ENCODE measurements at places on chromosomes 12 and 14. TPM values are rescaled to one million over a fixed set of nuclear protein-coding genes. Genes with fewer than 3 reads are reported as not detected.
A peak's percentile ranks its signal among the peaks of the same experiment; 100 is the strongest.

GRCh38 chr12:89307474-89308253 is 44.6 kb downstream of the DUSP6 start:
- no peak for DNase-seq

DNA sequence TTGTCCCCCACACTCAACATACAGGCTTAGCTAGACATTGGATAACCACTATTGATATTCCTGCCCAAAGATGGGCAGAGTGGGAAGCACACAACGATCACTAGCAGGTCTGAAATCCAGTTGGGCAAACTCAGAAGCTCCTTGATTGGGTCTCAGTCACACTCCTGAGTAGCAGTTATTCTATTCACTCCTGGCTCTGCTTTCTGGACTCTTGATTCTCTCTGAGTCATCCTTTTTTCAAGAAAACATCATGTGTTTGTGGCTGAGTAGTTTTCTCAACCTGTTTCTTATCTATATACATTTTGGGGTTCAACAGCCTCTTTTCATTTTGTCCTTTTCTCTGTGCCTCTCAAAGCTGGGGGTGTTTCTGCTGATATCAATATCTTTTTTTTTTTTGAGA is 46.0 kb upstream of the MANSC4 start:
- DNase-seq = no peak

- no peak for DNase-seq
Measured at GRCh38 chr14:77311217-77311616, 9.5 kb downstream of the POMT2 start.

DNA sequence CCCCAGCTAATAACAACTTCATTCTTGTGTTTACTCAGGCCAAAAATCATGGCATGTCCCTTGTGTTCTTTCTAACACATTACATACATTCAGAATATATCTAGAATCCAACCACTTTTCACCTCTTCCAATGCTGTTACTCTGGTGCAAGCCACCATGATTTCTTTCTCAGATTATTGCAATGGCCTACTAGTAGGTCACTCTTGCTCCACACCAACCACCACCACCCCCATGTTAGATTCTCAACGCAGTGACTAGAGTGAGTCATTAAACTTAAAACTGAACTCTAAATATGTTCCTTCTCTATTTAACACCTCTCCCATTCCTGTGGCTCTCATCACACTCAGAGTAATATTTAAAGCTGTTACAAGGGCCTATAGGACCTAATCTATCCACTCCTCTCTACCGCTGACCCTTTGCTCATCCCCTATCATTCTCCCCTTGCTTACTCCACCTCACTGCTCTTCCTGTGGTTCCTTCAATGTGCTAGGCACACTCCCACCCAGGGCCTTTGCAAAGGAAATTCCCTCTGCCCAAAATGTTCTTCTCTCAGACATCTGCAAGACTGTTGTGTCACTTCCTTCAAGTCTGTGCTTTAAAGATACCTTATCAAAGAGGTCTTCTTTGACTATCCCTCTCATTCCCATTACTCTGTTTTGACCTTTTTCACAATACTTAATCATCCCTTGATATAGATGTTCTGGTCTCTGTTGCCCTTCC is 6.6 kb downstream of the RTN1 start:
- DNase-seq = no peak

DNA sequence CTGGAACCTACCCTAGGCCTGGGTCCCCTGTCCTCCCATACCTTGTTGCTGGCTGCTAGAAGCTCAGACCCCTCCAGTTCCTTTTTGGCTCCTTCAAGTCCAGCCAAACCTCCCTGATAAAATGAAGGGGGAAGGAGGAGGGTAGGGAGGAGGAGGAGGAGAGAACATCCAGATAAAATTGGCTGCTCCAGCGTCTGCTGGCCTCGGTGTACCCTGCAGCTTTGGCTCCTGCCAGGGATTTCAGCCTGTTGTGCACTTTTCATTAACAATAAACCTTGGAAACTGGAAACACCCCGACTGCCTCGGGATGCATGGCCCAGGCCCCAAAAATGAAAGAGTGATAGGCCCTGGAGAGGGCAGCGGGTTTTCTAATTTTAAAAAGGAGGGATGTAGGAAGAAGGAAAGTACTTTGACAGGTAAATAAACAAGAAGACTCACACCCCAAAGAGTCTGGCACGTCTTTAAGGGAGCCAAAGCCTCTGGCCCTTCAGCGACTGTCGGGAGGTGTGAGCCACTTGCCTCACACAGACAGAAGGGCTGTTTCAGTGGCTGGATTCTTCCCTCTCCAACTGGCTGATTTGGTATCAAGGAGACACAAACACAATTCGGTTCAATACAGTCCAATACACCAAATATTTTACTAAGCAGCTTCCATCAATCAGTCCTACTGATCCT is 49.8 kb downstream of the NUAK1 start:
- DNase-seq = no peak

OASL gene
- 10.8 TPM for total RNA-seq

DNA sequence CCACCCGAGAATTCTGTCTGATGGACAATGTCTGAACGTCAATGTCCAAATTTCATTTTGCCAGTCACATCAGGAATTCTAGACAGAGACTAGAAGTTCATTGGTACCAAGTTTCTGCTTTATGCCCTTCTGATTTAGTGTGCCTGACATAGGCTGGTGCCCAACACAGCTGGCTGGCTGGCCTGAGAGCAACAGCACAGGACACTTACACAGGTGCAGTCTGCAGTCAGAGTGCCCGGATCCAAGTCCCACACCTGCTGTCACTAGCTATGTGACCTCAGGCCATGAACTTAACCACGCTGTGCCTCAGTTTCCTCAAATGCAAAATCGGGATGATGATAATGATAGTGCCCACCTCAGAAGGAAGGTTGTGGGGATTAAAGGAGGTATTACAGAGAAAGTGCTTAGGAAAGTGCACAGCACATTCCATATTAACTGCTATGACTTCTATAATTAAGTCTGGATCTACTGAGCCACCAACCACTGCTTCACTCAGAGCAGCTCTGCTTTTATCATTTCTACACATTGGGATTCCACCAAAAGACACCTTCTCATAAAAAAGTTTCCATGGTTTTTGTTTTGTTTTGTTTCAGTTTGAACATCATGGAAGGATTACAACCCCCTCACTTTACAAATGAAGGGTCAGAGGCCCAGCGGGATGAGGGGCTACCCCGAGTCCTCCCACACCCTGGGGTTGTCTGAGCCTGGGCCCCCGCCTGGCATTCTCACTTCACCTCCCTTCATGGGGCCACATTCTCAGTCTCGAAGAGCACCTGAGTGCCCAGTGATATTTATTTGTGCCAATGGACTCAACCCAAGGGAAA is 168.8 kb upstream of the BCL2L14 start:
- DNase-seq = no peak

DNA sequence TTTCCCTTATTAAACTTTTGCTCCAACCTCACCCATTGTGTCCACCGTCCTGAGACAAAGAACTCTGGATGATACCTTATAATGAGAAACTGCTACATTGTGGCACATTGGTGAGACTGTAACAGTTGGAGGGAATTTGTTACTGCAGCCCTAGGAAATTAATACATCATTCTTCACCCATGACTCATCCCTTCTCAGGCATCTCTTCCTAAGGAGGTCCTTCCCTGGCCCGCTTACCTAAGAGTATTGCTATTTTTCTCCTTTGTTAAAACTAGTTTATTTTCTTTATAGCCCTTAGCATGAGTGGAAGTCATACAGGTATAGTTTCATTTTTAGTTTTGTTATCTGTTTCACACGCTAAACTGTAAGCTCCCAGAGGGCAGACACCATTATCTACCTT is 87.1 kb downstream of the TMEM260 start:
- no peak for DNase-seq

MYF5 gene
- total RNA-seq = not detected

DNA sequence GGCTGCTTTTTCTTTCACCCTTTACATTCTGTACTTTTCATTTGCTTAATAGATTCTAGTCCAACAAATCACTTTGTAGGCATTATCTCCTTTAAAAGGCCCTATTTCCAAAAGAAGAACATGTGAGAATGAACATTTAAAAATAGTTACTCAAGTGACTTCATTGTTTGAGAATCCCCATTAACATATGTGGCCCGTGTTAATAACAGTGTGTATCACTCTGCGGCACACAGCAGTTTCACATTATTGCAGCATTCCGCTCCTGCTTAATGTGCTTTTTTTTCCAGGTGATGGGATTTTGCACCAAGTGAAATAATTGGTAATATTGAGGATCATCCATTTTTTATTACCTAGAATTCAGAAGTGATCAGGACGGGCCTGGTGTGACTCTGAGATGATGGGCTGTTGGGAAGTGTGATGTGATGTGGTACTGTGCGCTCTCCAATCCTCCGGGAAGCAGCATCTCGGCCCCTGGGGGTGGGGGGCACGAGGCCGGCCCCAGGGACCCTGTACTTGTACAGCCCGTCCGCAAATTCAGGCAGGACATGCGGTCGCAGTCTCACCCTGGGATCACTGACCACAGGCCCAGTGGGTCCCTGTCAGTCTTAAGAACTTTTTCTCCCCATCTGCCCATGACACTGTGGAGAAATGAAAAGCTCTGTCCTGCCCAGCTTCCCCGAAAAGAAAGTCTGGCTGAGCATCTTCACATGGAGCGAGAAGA is 32.9 kb downstream of the SLC15A4 start:
- DNase-seq = no peak

TAS2R14 gene
- 6.2 TPM for total RNA-seq

GRCh38 chr14:68143341-68143841 is 323.8 kb downstream of the RAD51B start:
- no peak for DNase-seq

DNA sequence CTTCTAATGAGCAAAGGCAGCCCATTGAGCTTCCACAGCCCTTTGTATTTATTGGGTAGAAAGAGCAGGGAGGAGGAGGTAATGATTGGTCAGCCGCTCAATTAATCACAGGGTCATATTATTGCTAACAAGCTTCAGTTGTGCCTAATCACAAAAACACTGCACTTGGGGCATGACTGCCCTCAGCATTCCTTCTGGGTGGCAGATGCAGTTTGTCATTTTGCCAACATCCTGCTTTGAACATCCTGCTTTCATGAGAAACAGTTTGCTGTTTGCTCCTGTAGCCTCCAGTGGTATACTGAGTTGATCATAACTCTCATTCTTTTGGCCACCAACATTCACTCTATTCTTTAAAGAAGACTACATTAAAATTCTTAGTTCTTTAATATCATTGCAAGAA is 462.9 kb upstream of the MIS18BP1 start:
- no peak for DNase-seq

DNA sequence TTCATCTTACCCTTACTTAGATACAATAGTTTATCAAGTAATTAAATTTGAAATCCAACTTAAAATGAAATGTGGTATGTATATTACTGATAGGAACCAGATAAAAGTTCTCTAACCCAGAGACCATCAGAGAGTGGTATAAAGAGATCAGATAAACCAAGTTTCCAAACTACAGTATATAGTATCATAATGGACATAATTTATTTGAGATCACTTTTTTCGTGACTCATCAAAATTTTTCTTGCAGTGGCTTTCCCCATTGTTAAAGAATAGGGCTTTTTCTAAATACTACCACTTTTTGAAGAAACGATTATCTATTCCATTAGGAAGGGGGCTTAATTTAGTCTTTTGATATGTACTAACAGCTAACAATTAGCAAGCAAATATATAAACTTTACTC is 15.2 kb upstream of the HSPA2 start:
- DNase-seq = no peak

DNA sequence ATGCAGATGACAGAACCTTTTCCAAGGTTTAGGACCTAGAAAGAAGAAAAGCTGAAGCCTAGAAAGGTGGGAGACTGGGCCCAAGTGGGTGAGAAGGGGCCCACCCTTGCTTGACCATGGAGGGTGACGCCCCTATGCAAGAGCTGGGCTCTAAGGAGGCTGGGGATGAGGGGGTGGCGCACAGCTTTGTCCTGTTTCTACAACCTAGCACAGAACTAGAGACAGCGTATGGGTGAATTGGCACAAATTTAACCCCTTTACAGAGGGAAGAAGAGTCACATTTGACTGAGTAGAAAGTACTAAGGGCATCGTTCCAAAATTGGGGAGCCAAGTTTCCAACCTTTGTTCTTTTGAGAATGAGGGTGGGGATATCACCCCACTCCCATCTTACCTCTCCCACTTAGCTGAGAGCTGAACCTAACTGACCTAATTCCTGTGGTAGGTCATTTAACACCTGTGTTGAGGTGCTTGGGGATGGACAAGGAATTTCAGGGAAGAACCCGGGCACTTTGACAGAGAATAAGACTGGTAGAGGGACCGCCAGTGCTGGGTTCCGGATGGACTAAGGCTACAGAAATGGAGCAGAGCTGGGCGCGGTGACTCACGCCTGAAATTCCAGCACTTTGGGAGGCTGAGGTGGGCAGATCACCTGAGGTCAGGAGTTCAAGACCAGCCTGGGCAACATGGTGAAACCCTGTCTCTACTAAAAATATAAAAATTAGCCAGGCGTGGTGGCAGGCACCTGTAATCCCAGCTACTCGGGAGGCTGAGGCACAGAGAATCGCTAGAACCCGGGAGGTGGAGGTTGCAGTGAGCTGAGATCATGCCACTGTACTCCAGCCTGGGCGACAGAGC is 5.2 kb downstream of the NFKBIA start:
- no peak for DNase-seq

- DNase-seq = peak; percentile 64
Measured at GRCh38 chr14:49861699-49862088, 9.1 kb upstream of the NEMF start.

DIO2 gene
- not detected for total RNA-seq

DNA sequence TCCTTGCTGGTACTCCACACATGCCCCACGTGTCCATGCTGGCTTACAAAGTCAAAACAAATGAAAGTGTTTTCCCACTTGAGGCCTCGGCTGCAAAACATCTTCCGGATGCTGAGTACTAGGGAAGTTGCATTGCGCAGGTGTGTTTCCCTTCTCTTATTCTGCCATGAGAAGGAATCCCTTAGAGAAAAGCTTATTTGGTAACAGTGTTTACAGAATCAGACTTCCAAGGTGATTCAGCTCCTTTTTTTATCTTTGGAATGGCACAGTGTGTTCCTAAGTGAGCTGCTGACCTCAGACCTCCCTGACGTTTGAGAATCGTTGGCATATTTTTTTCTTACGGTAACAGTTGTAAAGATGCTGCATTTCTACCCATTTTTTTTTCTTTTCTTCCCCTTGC is 211.3 kb downstream of the ESR2 start:
- DNase-seq = no peak

DNA sequence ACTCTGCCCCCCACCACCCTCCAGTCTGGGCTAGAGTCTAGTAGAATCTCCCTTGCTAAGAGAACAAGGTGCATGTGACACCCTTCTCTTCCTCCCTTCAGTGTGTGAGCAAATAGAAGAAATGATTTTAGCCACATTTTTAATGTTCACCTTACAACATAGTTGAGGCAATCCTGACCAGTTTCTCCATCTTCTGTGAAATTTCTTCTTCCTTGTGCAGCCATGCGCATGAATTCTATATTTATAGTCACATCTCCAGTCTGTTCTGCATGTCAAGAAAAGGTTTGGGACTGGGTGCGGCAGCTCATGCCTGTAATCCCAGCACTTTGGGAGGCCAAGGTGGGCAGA is 9.5 kb upstream of the LTA4H start:
- no peak for DNase-seq

DNA sequence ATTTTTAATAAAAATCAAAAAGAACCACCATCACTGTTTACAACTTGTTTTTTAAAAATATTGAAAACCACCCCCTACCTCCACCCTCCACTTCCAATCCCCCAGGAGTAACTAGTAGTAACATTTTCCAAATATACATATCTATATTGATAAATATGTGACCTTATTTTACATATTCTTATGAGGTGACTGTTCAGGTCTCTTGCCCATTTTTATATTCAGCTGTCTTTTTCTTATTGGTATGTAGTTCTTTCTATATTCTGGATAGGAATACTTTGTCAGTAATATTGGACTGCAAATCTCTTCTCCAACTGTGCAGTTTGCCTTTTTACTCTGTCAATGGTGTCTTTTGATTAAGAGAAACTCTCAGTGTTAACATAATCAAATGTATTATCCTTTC is 59.0 kb upstream of the EIF5 start:
- DNase-seq = no peak

Measured in natural killer cell treated with Interleukin-12 subunit alpha and Interleukin-12 subunit beta and Interleukin-15 and Interleukin-18, amount 100 ng/mL, for 72 hours (primary cell).